ENCODE measurements at places on chromosomes 1 and 21. TPM values are rescaled to one million over a fixed set of nuclear protein-coding genes. Genes with fewer than 3 reads are reported as not detected.

CAPN8 gene
- total RNA-seq = 0.82 TPM

ANGPTL3 gene
- 0.33 TPM for total RNA-seq

ALX3 gene
- 2.5 TPM for total RNA-seq

C1orf94 gene
- total RNA-seq = 0.33 TPM

OR10Z1 gene
- total RNA-seq = not detected

VWA5B1 gene
- 1.1 TPM for total RNA-seq

TENT5C gene
- total RNA-seq = 29.2 TPM

CD55 gene
- total RNA-seq = 27.0 TPM
